Foreskin melanocyte (primary cell): ENCODE measurements at places on chromosomes 11 and 22.

- no peak for DNase-seq
These were observed 49.3 kb upstream of the IGLL5 start for GRCh38 chr22:22838148-22838786.

DNA sequence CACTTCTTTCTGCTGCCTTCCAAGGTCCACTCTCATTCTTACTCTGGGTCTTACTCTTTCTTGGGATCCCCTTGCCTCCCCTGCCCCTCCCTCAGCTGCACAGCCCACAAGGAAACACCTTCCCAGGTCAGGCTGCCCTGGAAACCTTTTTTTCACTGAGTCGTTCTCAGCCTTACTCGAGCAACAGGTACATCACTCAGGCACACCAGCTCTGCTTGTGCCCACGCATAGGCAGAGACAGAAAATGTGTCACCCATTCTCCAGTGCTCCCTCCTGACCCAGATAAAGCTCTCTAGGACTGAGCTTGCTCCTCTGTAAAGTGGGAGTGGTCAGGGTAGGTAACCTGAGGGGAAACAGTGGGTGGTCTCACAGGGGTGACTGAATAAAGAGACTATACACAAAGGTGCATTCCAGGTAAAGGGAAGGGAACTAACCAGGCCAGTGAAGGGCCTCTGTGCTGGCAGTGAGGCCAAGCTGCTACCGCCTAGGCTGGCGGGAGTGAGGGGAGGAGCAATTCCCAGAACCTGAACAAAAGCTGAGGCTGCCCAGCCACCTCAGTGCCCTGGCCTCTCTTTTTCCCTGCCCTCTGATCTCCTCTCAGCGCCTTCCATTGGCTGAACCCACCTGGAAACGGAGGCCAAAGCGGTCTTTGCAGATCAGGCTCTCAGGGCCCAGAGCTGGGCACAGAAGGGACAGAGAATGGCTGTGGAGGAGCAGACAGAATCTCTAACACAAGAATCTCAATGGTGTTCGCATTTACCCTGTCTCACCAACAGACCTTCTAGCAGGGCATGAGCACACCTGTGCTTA, 15.9 kb downstream of the PRG3 start:
- DNase-seq: no peak

DNA sequence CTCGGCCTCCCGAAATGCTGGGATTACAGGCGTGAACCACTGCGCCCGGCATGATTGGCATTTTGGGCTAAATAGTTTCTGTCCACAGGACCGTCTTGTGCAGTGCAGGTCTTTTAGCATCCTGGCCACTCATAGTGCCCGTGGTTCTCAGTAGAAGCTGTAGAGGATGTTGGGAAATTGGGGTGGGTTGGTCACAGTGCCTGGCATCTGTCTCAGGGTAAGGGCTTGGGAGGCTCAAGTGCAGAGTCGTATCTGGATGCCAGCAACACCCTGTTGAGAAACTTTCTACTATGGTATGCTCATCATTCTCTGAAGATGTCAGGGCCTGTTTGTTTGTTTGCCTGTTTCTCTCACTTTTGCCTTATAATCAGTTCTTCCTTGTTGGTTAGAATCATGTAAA, 21.9 kb downstream of the UBE2L3 start:
- DNase-seq: no peak

DNA sequence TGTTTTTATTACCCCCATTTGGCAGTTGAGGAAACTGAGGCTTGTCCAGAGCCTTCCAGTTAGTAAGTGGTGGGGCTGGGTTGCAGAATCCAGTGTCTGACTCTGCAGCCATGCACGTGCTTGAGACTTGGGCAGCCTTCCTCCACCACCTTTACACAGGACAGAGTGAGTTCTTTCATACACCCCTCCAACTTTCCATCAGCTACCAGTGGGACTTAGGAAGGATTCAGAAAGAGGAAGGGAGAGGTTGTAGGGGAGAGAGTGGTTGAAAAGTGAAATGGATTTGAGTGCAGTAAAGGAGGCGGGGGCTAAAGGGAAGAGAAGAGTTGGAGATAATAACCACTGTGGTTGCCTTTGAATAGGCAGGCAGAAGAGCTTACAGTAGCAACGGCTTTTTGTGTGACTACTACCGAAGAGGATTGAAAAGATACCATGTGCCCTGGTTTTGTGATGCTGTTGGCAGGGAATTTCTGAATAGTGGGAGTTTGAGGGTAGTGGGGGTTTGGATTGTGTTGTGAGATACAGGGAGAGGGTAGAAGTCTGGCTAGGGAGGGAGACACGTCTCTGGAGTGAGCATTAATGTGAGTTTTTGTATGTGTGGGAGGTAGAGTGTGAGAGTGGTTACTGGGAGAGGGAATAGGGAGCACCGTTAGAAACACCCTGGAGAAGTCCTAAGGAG, 1.7 kb downstream of the UVRAG start:
- no peak for DNase-seq

- DNase-seq: no peak
These were observed 5.6 kb downstream of the TPBGL start for GRCh38 chr11:75246006-75246670.

DNA sequence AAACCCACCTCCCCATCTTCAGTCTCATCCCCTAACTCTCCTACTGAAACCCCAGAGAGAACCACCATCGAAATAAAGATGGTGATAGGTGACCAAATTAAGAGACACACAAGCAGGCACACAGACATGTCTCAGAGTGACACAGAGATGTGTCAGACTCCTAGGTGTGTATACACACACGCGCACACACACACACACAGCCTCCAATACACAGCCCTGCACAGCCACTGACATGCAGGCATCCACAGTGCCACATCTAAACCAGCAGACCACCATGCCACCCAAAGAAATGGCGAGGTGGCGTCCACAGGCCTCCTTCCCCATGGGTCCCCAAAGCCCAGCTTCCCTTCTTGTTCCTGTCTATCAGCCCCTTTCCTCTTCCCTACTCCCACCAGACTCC, 27.4 kb downstream of the NRXN2 start:
- DNase-seq: no peak

DNA sequence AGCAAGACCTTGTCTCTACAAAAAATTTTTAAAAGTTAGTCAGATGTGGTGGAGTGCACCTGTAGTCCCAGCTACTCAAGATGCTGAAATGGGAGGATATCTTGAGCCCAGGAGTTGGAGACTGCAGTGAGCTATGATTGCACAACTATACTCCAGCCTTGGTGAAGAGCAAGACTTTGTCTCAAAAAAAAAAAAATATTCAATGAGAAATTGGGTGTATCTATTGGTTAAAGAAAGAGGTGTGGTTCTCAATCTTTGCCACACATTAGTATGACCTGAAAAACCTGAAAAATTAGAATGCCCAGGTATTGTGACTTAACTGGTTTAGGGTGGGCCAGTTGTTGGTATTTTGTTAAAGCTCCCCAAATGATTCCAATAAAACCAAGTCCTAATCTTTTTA, 32.4 kb downstream of the MTNR1B start:
- DNase-seq: no peak

DNA sequence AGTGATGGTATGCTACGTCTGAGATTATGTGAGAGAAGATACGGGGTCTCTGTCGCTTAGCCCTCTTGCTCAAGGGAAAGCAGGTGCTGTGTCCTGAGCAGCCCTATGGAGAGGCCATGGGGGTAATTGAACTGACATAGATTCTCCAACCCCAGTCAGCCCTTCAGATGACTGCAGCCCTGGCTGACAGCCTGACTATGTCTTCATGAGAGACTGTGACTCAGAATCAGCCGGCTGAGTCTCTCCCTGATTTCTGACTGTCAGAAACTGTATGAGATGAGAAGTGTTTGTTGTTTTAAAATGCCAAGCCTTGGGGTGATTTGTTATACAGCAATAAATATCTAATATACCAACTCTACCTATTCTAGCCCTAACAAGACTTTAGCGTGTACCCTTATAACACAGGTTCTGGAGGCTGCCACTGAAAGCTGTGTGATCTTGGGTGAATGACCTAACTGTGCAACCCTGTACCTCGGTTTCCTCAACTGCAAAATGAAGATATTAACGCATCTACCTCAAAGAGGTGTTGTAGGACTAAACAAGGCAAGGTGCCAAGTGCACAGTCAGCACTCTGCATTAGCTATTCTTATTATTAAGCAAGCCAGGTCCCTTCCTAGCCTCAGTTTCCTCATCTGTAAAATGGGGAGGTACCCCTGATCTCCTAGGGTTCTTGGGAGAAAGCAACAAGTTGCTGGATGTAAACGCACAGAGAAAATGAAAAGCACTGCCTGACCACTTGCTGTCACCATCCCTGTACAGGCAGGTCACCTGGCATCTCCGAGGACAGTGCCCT, 24.9 kb downstream of the SLC43A1 start:
- DNase-seq: peak; percentile 74

DNA sequence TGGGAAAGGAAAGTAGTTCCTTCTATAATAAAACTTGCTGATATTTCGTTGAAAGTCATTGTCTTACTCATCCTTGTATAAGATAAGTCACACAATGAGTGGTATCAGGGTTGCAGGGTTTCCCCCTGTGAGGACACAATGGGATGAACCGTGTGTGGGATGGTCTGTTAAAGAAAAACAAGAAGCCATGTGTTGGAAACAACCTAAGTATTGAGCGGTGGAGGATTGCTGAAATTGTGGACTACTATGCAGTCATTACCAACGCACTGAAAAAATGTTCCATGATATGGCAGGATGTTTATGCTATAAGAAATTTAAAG, 28.6 kb downstream of the PTPRJ start:
- DNase-seq: no peak

DNA sequence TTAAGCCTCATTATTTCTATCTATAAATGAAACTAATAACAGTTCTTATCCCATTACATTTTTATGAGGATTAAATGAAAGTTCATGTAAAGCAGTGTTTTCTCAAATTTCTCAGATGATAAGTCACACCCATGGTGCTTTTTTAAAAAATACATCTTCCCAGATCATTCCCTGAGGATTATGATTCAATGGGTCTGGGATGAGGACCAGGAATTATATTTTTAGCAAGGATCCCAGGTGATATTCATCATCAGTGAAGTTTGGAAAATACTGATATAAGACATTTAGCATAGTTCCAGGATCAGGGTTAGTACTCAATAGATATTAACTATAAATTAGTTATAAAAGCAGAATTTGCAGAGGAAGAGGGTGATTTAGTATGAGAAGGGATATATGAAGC, 89.1 kb downstream of the BBOX1 start:
- no peak for DNase-seq

DNA sequence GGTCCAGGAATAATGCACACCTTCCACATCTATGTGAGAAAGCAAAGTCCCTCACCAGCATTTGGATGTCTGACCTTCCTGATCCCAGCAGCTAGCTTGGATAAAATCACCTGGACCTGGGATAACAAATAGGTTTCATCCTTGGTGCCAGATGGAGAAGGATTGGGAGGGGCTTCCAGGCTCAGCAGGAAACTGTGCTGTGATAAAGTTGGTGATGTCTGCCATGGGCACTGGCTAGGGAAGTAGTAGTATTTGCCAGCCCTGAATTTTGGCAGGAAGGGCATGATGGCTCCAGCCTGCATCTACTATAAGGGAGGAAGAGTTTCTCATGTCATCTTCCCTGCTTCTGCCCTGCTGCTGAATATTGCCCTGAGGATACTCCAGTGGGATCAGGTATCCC, 37.5 kb downstream of the C11orf91 start:
- no peak for DNase-seq

DNA sequence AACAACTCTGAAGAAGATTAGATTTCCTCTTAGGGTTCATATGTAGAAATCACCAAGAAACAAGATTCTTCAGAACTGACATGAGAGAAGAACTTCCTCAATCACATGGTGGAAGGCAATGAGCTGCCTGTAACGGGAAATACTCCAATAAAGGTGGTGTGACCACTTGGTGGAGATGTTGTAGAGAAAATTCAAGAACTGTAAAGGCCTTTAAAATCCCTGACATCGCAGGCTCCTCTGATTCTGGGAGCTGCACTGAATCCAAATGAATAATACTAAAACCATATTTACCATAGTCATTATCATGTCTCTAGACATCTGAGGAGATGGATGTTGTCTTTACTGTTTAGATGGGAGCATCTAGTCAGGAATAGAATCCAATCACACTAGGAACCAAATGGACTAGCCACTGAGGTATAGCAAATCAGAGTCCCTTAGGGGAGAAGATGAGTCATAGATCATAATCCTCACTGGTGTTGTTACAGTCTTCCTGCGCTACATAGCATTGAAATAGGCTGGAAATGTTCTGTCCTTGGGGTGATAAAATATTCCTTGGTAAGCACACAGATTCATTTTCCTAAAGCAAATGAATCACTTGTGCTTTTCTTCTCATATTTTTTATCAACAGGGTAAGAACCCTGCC, 321.6 kb upstream of the TENM4 start:
- DNase-seq: no peak

GRCh38 chr11:45546366-45546765, 119.1 kb downstream of the CHST1 start:
- no peak for DNase-seq

DNA sequence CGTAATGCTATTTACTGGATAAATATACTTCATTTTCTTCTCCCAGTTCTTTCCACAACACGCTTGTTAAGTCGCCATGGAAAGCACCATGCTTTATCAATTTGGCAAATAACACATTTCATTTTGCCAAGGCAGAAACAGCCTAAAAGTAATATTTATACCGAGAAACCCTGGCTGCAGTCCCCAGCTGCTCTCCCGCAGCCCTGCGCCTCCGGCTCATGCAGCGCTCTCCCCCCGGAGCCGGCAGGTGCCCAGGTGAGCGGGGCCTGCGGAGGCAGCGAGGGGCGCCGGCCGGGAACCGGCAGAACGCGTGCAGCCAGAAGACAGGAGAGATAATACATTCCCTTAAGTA, 681 bp upstream of the ARHGEF12 start:
- no peak for DNase-seq

DNA sequence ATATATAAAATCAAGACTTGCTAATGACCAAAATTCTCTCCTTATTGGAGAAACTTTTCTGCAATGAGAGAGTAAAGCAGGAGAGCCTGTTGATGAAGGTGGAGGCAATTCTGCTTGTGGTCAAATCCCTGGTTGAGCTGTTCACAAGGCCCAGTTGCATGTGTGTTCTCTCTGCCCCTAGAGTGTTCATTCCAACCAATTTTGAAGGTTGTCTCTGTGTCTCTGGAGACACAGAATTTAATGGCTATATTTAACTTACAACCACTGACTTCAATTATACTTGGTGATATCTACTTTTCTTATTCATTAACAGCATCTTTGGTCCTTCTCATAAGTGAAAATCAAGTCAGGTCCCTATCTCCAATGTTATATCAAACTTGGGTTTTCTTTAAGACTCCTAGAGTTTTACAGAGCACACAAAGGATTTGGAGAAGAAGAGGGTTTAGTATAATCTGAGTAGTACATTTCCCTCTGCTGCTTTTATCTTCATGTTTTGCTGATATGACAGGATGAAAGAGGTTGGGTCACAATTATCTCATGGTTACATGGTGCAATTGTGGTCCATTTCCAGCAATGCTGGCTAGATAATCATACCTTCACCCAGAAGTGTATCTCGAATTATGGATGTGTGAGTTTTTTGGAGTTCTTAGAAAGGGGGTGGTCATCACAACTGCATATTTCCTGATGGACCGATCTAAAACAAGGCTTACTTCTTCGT, 4.0 kb downstream of the OOSP4A start:
- no peak for DNase-seq

- DNase-seq: no peak
These were observed 122.9 kb downstream of the DCDC1 start for GRCh38 chr11:31246451-31247165.

- DNase-seq: no peak
These were observed 124.3 kb downstream of the ZNF280B start for GRCh38 chr22:22384267-22384666.

- DNase-seq: peak; percentile 45
These were observed 43.0 kb upstream of the HIPK3 start for GRCh38 chr11:33214187-33214586.
